ENCODE measurements at places on chromosomes 16 and 17. TPM values are rescaled to one million over a fixed set of nuclear protein-coding genes. Genes with fewer than 3 reads are reported as not detected.

DNA sequence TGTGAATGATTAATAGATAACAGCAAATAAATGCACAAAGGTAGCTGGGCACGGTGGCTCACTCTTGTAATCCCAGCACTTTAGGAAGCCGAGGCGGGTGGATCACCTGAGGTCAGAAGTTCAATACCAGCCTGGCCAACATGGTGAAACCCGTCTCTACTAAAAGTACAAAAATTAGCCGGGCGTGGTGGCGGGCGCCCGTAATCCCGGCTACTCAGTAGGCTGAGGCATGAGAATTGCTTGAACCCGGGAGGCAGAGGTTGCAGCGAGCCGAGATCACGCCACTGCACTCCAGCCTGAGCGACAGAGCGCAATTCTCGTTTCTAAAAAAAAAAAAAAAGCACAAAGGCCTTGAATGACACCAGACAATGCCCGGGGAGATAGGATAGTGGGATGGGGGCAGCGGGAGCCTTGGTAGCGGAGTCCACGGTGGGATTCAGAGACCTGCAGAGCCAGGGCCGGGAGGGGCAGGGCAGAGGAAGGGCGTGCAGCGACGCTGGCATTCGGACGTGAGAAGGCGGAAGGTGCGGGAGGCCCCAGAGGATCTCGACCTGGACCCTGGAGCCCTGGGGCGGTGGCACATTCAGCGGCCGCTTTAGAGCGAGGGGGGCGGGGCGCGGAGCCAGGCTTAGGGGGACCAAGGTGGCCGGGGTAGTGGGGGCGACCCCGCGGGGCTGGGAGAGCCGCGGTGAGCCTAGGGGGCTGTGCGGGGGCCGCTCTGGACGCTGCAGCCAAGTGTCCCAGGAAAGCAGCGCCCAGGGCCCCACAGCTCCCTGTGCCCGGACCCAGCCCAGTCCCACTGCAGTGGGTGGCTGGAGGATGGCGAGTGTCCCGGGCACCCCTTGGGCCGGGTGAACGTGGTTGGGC, 999 bp upstream of the FLYWCH2 start:
- no peak for DNase-seq

Gene C1QTNF8
- total RNA-seq: 4.3 TPM

Gene DPEP1
- not detected for total RNA-seq

Gene SECTM1
- 32.2 TPM for total RNA-seq

- DNase-seq: no peak
Measured at GRCh38 chr17:30031214-30031869, 85.3 kb upstream of the NSRP1 start.
